ENCODE measurements at places on chromosomes 4 and X.

- no peak for DNase-seq
These were observed 73.0 kb upstream of the CLCN4 start for GRCh38 chrX:10083809-10084208.

- no peak for DNase-seq
These were observed 540 bp upstream of the HADH start for GRCh38 chr4:107989162-107989536.

DNA sequence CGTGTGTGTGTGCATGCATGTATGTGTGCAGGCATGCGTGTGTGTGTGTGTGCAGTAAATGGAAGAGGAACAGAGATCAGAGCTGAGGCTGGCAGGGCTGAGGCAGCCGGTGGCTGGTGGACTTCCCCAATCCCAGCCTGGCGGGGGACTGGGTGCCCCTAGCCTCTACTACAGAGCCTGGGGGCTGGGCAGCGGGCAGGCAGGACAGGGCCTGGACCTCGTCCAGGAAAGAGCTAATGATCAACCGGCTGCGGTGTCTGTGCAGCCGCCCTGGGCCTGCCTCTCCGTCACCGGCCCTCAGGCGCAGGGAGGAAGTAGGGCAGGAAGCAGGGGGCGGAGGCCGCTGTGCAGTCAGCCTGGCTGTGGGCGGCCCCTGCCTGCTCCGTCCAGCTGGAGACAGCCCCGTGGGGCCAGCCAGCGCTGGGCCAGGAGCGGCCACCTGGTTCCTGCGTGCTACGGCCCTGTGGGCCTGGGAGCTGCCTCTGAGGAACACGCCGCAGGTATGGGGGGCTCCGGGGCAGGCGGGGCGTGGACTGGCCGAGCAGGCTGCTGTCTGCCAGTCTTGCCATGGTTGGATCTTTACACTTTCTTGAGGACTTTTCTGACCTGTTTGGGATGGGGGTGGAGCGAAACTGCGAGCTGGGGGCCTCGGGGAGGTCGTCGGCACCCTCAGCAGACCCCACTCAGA, at the start of gene SH3TC1:
TSS of gene SH3TC1 (plus strand) at position 385 of the 688 bp plus-strand sequence. CDS start 5,905 bp downstream, outside the sequence.
- peak; percentile 57 for DNase-seq

- peak; percentile 1 for DNase-seq
These were observed 90.2 kb upstream of the UNC5C start for GRCh38 chr4:95638920-95639501.

- no peak for DNase-seq
These were observed 25.8 kb upstream of the AMELX start for GRCh38 chrX:11267425-11267824.

DNA sequence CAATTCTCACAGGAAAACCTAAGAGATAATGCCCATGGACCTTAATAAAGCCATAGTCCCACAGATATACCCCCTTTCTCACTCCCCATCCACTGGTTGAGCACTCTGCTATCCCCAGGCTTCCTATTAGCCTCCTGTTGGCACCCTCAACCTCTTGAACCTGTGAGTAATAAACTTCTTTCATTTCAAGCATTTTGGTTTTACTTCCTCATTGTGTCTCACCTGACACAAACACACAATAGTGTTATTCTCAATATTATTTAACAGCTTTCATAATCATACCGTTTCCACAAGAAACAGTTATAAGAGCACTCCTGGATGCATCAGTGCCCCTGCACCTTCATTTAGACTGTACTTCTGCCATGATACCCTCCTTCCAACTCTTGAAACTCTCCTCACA, 56.8 kb downstream of the TRPC5 start:
- DNase-seq = no peak

GRCh38 chr4:61274286-61274685, 74.2 kb downstream of the ADGRL3 start:
- no peak for DNase-seq

DNA sequence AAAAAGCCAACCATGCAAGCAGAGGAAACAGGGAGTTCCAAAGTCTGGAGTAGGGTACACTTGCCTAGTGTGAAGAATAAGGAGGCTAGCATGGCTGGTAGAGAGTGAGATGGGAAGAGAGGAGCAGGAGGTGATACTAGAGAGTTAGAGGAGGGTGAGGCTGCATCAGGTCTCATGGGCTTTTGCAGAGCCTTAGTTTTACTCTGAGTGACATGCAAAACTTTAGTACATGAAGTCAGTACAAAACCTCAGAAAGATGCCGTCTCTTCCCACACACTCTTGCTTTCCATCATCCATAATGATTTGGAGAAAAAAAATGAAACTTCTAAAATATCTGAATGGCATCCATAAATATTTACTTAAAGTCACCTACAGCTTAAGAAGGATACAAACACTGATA, 5.0 kb downstream of the OPRPN start:
- DNase-seq = no peak

GRCh38 chr4:107094976-107095375, 58.9 kb upstream of the DKK2 start:
- no peak for DNase-seq

DNA sequence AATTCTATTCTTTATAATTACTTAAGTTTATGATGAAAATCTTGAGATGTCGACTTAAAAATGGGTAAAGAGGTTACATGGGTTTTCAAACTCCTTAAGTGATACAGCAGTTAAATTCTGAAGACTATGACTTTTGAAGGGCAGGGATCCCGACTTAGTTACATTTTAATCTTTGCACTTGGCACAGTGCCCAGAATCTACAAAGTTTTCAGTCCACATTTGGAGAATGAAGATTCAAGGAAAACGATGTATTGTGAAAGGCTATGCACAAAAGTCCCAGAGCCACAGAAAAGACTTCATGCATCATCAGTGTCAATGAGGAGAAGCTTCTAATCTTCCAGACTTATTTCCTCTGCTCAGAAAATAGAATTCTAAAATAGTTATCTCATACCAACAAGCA, 36.3 kb upstream of the GRPR start:
- no peak for DNase-seq

GRCh38 chrX:29851857-29852605, 363.3 kb upstream of the MAGEB2 start:
- DNase-seq = no peak

DNA sequence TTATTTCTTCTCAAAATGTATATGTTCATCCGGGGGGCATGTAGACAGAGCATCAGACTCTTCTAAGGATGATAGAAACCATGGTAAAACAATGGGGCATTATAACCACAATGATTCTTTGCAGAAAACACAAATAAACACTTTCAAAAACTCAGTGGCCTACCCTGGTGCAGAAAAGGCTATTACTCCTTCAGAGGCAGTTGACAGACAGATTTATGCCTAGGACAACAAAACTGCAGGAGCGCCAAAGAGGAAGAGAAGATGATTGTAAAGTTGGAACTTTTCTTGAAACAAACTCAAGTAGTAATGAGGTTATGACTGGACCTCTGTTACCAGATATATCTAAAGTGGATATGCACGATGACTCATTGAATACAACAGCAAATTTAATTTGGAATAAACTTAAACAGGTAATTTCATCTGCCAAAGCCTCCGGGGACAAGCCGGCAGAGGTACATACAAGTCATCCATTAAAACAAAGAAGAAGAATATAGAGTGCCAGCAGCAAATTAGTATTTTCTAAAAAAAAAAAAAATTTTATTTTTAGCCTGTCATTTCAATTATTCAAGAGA, 1068.4 kb upstream of the INTU start:
- no peak for DNase-seq

GRCh38 chr4:185587427-185588161, 52.3 kb upstream of the PDLIM3 start:
- DNase-seq = peak; percentile 21

DNA sequence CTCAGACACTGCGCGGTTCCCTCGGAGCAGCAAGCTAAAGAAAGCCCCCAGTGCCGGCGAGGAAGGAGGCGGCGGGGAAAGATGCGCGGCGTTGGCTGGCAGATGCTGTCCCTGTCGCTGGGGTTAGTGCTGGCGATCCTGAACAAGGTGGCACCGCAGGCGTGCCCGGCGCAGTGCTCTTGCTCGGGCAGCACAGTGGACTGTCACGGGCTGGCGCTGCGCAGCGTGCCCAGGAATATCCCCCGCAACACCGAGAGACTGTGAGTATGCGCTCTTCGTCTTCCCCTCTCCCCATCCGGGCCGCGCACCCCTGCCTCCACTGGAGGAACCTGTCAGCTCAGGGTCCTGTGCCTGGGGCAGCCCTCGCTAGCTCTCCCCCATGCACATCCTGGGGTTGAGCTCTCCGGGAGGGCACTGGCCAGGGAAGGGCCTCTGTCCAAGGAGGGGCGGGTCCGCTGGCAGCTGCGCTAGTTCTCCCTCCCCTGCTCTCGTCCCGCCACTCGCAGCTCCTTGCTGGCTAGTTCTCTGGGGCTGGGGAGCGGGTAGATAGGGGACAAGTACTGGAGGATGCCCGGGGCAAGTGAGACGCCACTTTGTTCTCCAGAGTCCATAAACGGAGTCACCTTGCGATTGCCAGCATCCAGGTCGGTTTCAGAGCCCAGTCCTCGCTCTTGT, 2.2 kb downstream of the SLIT2 start:
- DNase-seq = no peak

DNA sequence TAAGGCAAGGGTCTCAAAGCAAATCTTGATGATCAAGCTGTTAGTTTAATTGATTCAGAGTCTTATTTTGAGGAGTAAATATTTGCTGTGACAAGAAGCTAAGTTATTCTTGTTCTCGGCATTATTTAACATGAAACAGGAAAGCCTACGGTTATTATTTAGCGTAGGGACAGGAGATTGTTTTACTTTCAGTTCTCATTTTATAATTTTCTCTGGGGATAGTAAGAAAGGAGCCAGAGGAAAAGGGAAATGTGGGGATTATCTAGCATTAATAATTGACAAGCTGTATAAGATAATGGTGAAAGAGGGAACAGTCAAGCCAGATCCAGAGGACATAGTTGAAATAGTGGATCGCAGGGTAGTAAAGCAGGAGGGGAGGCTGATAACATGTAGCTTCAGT, 39.7 kb upstream of the PARM1 start:
- DNase-seq = no peak

- no peak for DNase-seq
These were observed 114.5 kb upstream of the ACSL4 start for GRCh38 chrX:109847257-109848187.

- DNase-seq = no peak
These were observed 1.8 kb downstream of the TAPT1 start for GRCh38 chr4:16224264-16225166.

DNA sequence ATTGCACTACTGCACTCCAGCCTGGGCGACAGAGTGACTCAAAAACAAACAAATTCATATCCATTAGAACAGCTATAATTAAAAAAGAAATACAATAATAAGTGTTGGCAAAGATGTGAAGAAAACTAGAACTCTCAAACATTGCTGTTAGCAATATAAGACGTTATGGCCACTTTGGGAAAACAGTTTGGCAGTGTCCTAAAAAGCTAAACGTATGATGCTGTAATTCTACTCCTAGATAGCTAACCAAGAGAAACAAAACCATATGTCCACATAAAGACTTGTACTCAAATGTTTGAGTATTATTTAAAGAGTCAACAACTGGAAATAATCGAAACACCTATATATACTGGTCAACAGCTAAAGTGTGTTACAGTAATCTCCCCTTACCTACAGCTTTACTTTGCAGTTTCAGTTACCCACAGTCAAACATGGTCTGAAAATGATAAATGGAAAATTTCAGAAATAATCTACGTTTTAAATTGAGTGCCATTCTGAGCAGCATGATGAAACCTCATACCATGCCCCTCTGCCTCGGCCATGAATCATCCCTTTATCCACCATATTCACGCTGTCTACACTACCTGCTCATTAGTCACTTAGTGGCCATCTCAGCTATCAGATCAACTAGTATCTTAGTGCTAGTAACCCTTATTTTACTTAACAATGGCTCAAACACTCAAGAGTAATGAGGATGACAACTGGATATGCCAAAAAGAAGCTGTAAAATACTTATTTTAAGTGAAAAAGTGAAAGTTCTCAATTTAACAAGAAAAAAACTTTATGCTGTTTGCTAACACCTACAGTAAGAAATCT, 4.9 kb downstream of the ELF2 start:
- DNase-seq = no peak

- no peak for DNase-seq
These were observed 191.9 kb upstream of the STK26 start for GRCh38 chrX:131831185-131831520.

GRCh38 chr4:132396636-132397035, 752.5 kb upstream of the PCDH10 start:
- DNase-seq = no peak

DNA sequence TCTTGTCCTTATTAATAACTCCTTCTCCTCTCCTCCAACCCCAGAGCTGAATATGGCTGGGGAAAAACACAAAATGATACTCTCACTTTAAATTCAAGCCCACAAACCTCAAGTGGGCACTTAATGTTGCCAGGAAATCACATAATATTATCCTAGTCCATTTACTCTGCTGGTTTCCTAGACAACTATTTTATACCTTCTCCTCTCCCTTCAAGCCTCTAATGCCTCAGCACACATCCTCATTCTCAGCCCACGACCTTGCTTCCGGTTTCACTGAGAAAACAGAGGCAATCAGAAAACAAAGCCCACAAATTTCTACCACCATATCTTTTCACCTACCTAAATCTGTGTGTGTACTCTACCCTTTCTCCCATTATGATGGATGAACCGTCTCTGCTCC, 12.1 kb upstream of the CLCN5 start:
- no peak for DNase-seq

GRCh38 chr4:16110661-16111290, 27.0 kb upstream of the PROM1 start:
- no peak for DNase-seq

- DNase-seq = no peak
These were observed 520.7 kb upstream of the PABPC4L start for GRCh38 chr4:134722306-134722705.

DNA sequence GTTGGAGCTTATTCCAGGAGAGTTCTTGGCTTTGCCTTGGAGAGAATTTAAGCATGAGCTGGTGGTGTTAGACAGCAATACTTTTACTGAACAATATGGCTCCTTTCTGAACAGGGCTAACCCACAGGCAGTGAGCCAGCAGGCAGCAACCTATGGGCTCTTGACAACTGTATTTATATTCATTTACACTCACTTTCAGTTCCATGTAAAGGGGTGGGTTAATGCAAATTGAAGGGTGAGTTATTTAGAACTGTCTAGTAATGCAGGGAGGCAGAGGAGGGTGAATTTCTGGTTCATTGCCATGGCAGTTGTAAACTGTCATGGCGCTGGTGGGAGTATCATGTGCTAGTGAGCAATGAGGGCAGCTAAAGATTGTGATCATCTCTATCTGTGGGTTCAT, 15.7 kb downstream of the FOXR2 start:
- DNase-seq = no peak

DNA sequence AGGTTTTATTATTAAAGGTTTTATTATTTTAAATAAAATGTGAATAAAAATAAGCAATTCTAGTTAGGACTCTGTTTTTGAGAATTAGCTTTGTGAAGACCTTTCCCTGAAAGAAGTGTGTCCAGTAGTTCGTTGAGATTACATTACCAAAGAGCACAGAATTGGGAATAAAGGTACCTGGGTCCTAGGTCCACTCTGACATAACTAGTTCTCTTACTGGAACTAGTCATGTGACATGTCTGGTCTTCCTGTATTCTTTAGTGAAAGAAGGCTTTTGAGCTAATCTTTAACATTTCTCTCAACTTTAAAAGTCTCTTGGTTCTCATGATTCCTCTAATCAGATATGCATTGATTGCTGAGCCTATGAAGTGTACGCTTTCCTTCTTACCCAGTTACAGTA, 292.0 kb upstream of the SMIM31 start:
- no peak for DNase-seq

- peak; percentile 23 for DNase-seq
These were observed 806 bp upstream of the CD99L2 start for GRCh38 chrX:150899191-150899757.

Data from activated CD4-positive, alpha-beta T cell treated with anti-CD3 and anti-CD28 coated beads, Interleukin-2, Interleukin-4, amounts not matched to agents 100 ng/mL and 50 ng/mL, durations not matched to agents 16 hours and 8 hours (primary cell).